Karpas-422 (cell line): ENCODE measurements at places on chromosomes 7 and 10.

GRCh38 chr10:92813979-92814378 lies 34.3 kb upstream of the EXOC6 start:
- no peak for DNase-seq

- no peak for DNase-seq
Observed at GRCh38 chr7:103525937-103526336, 79.9 kb upstream of the SLC26A5 start.

- no peak for DNase-seq
Observed at GRCh38 chr7:94261067-94261466, 133.6 kb upstream of the COL1A2 start.

GRCh38 chr7:18445916-18446520 lies 49.5 kb upstream of the HDAC9 start:
- no peak for DNase-seq

- no peak for DNase-seq
Observed at GRCh38 chr7:6262221-6262620, 10.2 kb downstream of the CYTH3 start.

- no peak for DNase-seq
Observed at GRCh38 chr10:76647301-76647700, 990.3 kb downstream of the KCNMA1 start.

DNA sequence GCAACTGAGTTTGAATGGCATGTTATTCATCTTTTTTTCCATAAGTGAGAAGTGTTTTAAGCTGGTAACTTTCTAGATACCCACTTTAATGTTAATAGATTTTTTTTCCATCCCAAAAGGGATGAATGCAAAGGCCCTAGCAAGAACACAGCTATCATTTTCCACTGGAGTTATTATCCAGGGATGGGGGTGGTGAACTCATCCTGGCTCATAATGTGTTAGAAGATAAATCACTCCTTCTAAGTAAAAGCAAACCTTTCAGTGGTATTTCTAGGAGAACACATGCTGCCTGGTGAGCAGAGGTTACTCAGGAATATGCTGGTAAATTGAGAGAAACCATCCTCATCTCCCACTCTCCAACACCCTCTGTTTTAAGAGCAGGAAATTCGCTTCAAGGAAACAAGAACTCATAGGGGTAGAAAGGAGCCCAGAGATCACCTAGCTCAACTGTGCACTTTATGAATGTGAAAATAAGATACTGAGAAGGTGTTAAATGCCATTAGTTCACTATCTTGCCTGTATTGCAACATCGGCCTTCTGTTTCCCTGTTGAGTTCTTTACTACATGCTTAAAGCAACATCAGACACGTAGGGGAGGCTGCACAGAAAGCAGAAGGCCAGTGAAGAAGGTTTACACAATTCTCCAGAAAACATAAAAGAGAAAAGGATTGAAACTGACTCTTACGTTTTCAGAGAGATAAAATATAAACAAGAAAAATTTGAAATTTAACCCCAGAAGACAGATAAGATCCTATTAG lies 264.0 kb upstream of the PRKCQ start:
- no peak for DNase-seq

- no peak for DNase-seq
Observed at GRCh38 chr10:100729862-100730724, 15.3 kb upstream of the PAX2 start.

DNA sequence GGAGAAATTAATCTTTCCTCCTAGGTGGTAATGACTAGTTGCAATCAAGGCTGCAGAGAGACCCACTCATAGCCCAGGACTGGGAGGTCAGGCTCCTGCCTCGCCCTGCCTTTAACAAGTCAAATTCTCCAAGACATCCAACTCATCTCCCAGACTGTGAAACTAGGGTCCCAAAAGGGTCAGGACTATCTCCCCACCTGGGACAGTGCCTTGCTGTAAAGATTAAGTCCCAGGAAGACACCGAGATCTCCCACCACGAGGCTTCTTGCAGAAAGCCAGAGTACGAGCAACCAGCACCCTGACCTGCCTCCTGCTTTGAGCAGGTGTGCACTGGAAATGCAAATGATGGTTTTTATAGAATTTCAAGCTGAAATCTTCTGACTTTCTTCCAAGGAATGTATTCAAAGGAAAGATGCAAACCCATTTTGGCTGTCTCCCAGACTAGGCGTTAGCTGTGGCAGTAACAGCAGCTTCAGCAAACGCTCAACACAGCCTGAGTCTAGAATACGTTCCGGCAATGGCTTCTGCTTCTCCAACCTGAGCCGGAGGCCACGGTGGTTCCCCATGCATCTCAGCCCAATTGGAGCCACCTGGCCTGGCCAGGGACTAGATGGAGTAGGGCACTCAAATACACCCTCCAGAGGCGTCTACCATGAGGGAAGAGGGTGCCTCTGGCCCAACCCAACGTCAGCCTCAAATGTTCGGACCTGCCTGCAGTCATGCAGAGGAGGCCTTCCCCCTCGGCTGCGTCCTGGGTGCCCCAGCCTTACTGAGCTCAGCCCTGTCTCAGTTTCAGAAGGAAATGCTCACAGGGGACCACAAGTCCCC lies 170.4 kb downstream of the PRKAG2 start:
- DNase-seq = no peak

- DNase-seq = no peak
Observed at GRCh38 chr10:73781548-73781878, 335 bp upstream of the CHCHD1 start.

DNA sequence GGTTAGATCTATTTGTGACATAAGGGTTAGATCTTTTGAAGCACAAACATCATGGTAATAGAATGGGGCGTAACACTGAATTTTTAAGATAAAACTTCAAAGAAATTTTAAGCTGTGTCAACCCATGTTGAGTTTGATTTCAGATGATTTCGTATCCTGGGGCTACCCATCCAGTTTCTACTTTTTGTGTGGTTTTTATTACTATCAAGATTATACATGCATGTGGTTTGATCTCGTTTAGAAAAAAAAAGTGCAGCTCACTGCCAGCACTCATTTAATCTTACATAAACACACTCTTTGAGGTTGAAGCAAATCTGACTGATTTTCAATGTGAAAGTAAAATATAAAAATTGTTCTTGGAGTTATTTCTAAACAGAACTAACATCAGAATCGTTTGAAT lies 140.8 kb upstream of the GRB10 start:
- no peak for DNase-seq

DNA sequence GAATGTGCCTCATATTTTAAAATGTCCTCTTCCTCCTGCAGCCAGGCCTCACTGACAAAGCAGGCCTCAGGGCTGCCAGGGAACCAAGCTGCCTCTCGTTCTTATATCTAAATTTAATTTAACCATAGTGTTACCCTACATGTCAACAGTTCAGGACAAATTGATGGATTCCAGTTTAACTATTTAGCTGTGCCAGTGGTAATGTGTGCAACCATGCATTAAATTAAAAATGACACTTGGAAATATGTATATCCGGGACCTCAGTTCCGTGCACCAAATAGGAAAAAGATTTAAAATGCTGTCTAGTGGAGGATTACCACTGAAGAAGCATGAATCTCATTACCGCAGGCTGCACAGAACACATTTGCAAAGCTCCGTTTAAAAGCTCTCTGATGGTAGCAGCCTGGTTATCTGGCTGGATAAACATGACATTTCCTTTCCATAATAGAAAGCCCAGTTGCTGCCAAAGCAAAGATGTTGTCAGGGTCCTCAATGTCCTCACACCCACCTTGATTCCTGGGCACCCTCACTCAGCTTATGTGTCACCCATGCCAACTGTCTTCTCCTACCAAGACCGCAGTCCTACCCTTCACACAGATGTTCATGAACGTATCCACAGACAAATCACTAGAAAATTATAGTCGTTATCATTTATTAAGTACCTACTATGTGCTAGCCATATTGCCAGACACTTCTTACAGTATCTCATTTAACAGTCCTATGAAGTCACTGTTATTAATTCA lies 73.3 kb upstream of the FRMD4A start:
- DNase-seq = no peak

GRCh38 chr10:68163735-68164134 lies 54.4 kb downstream of the MYPN start:
- no peak for DNase-seq

GRCh38 chr7:124792002-124792401 lies 26.4 kb upstream of the GPR37 start:
- DNase-seq = no peak

- no peak for DNase-seq
Observed at GRCh38 chr10:13518076-13518692, 10.6 kb downstream of the BEND7 start.

DNA sequence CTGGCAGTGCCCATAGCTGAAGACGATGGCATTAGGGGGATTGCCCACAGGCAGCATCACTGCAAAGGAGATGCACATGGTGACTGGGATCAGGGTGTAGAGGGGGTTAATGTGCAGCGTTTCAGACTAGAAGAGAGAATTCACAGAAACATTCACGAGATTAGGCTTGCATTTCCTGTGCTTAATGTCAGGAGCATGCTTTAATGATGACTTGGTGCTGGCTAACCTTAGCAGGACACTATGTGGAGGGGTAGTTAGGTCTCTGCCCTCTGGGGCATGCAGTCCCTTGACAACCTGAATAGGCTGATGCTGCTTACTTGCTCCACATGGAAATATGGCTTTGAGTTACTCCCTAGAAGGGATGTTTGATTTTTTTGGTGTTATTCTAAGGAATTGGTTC lies 21.8 kb downstream of the STMP1 start:
- no peak for DNase-seq

GRCh38 chr10:17265468-17265867 lies 37.4 kb downstream of the VIM start:
- no peak for DNase-seq

DNA sequence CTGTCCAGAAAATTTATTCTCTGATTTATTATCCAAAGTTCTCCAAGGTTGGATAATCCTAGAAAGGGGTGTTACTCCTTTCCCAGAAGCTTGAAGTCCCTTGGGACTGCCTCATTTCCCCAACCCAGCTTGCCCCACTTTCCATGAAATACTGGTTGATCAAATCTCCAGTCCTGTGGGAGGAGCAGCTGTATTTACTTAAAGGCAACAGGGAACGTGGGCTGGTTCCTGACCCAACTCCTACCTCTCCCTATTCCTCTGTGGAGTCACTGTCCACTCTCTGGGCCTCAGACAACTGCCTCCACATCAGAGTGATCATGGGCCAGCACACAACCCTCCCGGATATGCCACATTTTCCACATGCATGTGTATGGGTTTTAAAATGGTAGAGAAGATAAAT lies 166.2 kb upstream of the PRR15 start:
- DNase-seq = no peak

DNA sequence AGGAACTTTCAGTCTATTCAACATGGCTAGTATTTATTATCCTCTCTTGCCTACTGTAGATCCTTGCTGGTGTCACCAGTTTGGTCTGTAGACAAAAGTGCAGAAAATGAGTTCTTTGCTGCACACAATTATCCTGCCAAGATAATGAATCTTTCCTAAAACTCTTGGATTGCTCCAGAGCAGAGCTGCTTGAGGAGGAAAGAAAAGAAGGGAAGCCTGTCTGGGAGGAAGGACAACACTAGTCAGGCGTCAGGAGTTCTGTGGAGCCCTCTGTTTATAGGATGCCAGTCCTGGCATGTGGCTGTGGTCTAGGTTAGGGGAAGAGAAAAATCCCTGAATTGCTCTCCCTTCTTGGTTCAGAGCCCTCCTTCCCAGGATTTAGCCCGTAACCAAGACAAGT lies 430.0 kb upstream of the GALNT17 start:
- no peak for DNase-seq

DNA sequence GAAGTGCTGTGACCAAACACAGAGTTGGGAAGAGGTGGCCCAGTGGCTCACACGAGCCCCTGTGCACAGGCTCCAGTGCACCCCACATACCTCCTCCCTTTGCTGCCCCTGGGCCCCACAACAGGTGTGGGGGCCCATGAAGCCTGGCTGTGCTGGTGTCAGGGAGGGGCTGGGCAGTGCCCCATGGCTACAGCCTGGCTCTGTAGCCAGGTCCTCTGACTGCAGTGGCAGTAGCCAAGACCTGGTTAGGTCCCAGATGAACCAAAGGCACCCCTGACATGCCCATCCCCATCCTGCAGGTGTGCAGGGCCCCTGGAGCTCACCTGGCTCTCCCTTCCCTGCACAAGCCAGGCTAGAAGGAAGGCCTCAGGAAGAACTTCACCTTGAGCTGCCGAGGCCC lies 176.3 kb downstream of the GRID1 start:
- no peak for DNase-seq

- DNase-seq = no peak
Observed at GRCh38 chr7:23341846-23342598, 42.9 kb downstream of the MALSU1 start.

- no peak for DNase-seq
Observed at GRCh38 chr7:38187794-38188440, 9.9 kb downstream of the STARD3NL start.

GRCh38 chr7:121545418-121545817 lies 149.3 kb upstream of the FAM3C start:
- no peak for DNase-seq

GRCh38 chr7:22387583-22387982 lies 30.6 kb upstream of the RAPGEF5 start:
- no peak for DNase-seq

- DNase-seq = no peak
Observed at GRCh38 chr10:11197266-11197712, 179.6 kb downstream of the CELF2 start.

DNA sequence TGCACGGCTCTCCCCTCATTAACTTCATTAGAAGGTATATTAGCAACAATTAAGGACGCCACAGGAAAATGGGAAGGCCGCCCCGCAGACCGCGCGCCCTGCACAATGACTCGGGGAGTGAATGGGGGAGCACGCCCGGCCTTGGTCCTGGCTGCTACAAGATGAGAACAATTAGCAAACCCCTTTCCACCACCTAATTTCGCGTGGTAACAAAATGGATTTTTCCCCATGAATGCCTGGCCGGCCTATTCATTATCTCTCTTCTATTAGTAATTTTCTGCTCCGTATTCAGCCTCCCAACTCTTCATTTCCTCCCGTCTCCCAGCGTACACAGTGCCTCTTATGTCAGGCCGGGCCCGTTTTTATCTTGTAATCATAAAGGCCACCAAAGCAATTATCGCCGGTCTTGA lies 346.9 kb downstream of the DNAJB6 start:
- no peak for DNase-seq

DNA sequence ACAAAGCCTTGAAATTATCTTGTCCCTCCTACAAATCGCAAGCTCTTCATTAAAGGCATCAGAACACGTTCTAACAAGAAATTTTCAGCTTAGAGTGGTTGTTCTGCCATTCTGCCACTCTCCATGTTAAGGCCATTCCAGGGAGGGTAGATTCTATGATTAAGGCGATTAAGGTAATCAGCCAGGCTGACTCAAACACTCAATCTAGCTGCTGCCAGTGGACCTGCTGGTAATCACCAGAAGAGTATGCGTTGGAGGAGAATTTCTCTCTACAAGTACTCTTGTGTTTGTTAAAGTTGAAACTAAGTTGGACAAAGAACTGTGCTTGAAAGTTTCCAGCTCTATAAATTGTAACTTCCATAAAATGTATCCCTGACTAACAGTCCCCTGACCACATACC lies 149.2 kb upstream of the COL1A2 start:
- DNase-seq = no peak

GRCh38 chr7:25625306-25625992 lies 397.2 kb upstream of the NPVF start:
- DNase-seq = no peak
